ENCODE measurements at places on chromosomes 13 and 19. TPM values are rescaled to one million over a fixed set of nuclear protein-coding genes. Genes with fewer than 3 reads are reported as not detected.

DNA sequence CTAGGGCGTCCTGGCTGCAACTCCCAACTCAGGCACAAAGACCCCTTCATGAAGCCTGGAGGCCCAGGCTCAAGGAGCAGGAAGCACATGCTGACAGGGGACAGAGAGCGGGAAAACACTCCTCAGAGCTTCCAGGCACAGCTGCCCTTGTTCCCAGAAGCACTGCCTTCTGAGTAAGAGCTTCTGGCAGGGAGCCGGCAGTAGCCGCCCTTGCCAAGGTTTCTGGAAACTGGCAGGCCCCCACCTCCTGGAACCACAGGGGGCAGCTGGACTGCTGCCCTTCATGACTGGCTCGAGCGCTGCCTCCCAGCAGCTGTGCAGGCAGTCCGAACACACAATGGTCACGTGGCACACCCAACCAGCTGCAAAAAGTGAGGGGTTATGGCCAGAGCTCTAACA is 33.6 kb upstream of the EPHX3 start:
- no peaks in the 10 kb centered on the region for H3K27me3 ChIP-seq
- H3K4me3 ChIP-seq = no peak overlapping the region
- no peak for DNase-seq
- no peak overlapping the region for H3K27ac ChIP-seq
- H3K36me3 ChIP-seq = peaks cover 92% of the 10 kb centered on the region

GRCh38 chr13:110627761-110628476 is 12.6 kb downstream of the NAXD start:
- no peak overlapping the region for H3K4me3 ChIP-seq
- peaks cover 72% of the 10 kb centered on the region for H3K36me3 ChIP-seq
- H3K4me1 ChIP-seq = no peaks in the 10 kb centered on the region
- no peaks in the 10 kb centered on the region for H3K27me3 ChIP-seq
- no peak for DNase-seq

Gene CGB2
- not detected for total RNA-seq

Gene CYP4F12
- total RNA-seq = not detected
